Stimulated activated CD8-positive, alpha-beta memory T cell treated with anti-CD3 and anti-CD28 coated beads, Interleukin-2, amount 100 ng/mL, for 1 hour (primary cell): ENCODE measurements at places on chromosomes 7 and 10.

GRCh38 chr10:97468162-97468561 is 22.2 kb downstream of the ZDHHC16 start:
- no peak for DNase-seq

DNA sequence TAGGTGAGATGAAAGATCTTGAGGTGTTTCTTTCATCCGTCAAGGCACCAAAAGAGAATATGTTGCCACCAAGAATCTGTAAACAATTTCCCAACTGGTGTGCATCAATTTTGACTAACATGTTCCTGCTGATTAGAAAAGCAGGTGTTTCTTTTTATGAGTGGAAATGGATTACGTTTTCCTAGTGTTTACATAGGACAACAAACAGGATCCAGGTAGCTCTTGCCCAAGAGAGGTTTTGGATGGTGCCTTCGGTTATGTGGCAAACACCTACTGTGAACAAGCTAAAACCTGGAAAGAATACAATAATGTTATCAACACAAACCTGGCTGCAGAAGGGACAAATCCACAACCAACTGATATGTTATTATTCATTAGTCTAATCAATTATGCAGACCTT is 53.6 kb upstream of the WNT16 start:
- no peak for DNase-seq

DNA sequence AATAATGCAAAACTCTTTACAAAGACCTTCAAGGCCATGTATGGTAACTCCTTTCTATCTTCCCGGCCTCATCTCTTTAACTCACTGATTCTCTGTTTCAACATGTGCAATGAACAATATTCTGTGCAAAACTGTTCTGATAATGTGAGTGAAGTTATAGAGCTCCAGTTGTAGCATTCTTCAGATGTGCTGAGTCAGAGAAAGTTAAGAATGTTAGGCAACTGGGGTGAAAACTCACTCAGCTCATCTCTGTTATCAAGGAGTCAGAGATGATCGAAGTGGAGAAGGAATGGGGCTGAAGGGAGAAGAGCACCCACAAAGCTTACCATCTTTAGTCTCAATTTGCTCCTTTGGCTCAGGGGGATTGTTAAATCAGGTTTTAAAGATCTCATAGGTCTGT is 344.7 kb upstream of the NPSR1 start:
- DNase-seq, result no peak

- DNase-seq, result no peak
These were observed 16.3 kb downstream of the TES start for GRCh38 chr7:116226664-116227063.

DNA sequence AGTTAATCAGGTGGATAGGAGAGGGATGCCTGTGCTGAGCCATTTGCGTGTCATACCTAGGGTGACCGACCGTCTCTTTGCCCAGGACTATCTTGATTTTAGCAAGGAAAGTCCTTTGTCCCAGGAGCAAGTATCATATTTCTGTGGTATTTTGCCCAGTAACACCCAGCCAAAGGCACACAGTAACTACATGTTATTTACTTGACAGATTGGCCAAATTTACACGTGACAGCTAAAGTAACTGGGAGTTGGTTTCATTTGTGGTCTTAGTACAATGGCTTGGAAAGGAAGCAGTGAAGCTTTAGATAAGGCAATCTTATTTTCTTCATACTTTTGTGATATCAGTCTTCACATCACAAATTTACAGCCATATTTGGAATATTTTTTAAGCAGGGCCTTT is 142.1 kb downstream of the JCAD start:
- DNase-seq, result no peak

DNA sequence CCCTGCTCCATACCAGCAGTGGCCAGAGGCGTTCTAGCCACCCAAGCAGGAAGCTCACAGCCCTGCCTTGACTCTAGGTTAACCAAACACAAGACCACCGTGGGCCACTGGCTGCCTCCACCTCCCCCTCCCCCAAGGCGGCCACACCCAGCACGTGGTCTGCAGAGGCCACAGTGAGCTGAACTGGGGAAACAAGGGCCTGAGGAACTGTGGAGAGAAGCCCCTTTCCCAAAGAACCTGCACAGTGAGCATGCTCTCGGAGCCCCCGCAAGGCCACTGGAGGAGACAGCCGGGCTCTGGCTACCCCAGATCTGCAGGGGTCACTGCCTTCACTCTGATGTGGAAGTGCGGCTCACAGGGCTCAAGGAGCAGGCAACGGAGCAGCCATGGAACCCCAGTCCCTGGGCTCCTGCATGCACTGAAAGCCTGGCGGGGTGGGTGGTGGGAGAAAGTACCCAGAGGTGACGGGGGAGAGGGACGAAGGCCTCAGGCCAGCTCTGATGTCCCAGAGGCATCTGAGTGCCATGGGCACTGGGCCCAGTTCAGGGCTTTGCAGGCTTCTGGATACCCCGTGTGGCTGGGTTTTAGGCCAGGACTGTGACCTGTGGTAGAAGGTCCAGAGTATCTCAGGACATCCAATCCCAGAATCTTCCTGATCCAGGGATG is 189.2 kb downstream of the EBF3 start:
- no peak for DNase-seq

DNA sequence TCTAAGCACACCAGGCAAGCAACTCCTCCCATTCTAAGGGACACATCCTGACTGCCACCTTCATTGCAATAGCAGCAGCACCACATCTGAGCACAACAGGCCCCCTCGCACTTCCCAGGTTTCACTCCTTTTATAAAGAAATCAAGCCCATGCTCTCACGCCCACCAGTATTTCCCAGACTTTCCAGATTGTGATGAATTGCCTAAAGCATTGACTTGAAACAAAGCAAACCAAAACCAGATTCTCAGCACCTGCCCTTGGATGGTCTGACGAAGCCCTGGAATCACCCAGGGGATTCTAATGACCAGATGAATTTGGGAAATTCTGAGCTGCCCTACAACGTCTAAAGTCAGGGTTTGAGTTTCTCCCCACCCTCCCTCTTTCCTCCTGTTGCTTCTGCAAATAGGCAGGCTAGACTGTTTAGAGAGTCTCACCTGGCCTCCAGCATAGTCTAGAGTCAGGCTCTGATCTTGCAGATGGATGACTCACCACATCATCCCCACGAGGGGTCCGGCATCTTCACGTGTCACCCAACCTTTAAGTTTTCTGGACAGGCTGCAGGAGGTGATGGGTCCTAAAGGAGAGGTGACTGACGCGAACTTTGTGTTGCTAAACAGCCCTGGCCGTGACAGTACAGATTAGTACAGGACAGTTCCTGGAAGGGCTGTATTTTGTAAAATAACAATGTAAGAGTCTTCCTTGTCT is 198.0 kb downstream of the SKIDA1 start:
- DNase-seq, result no peak

- DNase-seq, result no peak
These were observed 76.7 kb downstream of the ATXN7L1 start for GRCh38 chr7:105799677-105800076.

DNA sequence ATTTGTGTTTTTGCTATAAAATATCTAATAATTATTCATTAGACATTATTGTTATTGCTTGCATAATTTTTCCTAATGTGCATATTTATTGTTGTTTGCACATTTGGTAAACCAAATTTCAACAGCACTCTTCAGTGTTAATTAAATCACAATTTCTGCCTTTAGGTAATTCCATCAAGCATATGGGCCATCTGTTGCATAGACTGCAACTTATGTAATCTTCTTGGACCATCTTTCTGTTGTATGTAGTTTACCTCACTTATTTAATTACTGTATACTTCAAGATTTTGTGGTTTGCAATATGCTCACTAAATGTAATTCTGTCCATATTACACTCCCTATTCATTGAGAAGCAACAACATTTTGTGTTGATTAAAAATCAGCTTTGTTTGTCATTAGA is 1360.1 kb downstream of the REEP3 start:
- no peak for DNase-seq

DNA sequence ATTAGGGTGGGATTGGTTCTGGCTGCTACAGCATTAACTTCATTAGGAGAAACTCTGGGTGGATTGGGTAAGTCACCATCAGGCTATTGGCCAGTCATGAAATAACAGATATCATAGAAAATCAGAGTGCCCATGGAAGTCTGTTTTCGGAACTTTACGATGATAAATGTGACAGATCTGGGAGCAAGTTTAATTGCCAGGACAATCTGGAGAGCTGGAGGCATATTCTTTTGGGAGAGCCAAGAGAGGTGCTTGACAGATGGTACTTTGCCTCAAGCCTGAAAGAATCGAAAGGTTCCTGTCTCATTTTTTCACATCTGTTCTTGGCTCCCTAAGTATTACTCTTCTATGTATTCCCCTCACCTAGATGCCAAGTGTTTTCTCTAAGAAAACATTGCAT is 369.9 kb downstream of the CNTNAP2 start:
- no peak for DNase-seq

DNA sequence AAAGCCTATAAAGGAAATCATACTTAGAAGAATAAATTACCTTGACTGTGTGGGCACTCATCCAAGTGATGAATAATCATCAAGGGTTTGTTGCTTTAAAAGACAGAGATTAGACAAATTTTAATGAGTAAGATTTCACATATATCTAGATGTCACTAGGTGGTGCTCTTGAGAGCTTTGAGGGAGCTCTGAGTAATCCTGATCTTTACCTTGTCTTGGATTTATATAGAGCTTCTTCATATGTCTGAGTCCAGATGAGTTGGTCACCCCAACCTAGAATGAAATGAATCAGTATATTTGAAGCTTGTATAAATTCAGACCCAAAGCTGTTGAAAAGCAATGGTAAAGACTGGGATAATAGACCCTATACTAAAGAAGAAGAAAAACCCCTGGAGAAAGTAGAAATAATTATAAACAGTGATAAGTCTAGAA is 3.7 kb downstream of the AGR2 start:
- no peak for DNase-seq

DNA sequence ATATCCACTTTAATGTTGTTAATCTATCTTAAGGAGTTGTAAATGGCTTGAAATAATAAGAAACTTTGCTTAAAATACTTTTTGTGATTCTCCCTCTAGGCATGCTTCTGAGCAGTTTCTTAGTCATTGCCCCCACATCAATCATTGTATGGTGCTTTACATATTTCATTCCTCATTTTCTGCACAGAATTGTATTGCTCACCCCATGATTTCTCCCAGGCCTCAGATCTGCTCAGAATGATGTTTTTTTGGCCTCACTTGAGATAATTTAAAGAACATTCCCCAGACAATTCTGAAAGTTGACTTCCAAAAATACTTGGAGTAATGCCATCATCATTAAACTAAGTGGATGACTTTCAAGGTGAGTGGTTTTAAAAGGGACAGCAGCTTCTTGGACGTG is 82.1 kb upstream of the PRPS1L1 start:
- no peak for DNase-seq

DNA sequence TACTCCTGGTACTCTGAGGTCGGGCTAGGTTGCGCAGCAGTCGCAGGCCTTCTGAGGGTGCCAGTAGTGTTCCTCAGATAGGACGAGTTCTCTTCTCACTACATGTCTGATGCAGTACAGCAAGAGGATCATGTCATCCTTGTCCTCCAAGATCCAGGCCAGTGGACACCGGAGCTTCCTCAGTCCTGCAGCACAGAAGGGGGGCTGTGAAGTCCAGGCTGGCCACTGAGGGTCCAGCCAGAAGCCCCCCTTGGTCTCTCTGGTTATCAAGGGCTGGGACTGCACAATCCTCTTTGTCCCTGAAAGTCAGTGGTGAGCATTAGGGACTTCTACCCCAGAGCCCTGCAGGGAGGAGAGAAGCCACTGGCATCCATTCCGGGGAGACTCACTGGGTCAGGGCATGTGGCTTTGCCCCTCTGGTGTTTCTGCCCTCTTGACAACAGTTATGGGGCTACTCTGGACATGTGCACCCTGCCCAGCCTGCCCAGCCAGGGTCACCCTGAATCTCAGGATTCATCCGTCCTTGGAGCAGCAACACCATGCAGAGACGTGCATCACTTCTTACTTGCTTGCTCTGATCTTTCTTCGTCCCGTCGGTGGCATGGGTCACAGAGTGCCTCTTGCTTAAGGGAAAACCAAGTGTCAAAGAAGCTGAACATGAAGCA is 125.7 kb downstream of the ADCY1 start:
- no peak for DNase-seq

DNA sequence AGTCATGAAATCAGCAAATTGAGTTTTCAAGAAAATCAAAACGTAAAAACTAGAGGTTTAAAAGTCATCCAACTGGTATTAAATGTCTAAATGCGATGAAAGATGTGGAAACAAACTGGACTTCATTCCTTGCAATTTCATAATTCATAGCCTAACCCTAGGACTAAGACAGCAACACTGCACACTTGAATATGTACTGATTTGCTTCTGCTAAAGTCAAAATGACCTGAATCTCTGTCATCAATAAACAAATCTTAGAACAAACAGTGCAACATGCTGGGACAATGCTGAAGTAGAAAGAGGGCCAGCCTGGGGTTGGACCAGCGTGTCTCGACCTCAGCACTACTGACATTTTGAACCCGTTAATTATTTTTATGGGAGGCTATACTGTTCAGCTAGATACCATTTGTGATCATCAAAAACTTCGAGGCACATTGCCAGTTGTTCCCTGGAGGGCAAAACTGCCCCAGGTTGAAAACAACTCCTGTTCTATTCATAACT is 47.1 kb downstream of the MYOF start:
- no peak for DNase-seq

DNA sequence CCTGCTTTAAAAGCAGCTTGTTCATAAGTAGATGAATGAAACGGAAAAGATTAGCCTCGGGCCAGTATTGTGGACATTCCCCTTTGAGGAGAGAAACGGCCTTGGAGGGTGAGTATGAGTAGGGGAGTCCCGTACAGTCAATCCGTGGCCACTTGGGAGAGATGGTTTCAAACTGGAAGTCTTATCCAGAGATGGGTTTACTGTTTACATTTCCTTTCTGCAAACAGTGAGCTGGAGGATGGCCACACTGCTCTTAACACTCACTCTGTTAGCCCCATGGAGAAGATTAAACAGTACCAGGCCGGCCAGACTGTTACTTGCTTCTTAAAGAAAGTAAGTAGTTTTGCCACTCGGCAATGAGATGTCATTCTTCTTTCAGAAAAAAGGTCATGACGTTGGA is 20.3 kb downstream of the CALHM2 start:
- DNase-seq, result no peak

DNA sequence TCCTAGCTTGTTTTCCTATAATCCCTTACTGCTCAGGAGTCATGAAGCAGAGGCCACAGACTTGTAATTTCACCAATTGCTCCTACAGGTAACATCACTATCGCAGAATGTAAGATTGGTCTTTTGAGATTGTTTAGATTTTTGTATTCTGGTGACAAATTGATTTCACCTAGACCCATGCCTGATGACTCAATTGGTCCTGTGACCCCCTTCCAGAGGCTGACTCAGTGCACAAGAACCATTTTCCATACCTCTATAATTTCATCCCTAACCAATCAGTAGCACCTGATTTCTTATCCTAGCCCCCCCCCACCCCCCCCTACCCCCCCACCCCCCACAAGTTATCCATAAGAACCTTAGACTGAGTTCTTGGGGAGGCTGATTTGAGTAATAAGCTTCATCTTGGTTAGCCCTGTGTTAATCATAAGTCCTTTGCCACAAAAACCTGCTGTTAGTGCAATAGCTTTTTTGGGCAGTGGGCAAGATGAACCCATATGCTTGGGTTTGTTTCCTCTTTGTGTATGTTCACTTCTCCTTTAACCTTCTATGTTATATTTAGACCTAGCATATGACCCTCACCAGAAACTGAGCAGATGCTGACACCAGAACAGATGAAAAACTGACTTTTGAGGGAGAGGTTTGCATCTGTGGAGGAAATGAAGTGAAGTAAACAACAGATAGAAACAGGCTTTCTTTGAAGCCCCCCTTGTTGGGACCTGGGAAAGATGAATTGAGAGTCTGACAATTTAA is 187.1 kb downstream of the KIF20B start:
- no peak for DNase-seq
